ENCODE measurements at places on chromosomes 6 and 20.
A peak's percentile ranks its signal among the peaks of the same experiment; 100 is the strongest.

DNA sequence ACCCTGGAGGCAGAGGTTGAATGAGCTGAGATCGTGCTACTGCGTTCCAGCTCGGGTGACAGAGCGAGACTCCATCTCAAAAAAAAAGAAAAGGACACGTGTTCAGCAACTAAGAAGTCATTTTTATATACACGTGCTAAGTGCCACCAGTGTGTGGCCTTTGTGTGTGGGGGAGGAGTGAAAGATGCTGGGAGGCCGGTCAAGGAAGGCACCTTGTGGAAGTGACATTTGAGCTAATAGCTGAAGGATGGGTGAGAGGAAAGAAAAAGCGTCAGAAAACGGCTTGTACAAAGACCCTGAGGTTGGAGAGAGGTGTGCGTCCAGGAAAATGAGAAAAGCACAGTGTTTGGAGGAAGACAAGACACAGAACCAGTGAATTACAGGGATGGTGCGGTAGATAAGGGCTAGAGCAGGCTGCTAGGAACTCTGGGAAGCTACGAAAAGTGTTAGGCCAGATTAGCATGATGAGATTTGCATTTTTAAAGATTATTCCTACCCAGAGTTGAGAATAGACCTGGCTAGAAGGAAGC lies 11.6 kb downstream of the RREB1 start:
- no peak for DNase-seq

GRCh38 chr6:108165714-108166663 lies at the start of gene NR2E1:
Gene NR2E1, plus strand, starts transcription at chr6:108166022. Its CDS starts 744 bp downstream, at chr6:108166766.
- DNase-seq: no peak

GRCh38 chr6:21771626-21772320 lies 178.2 kb downstream of the SOX4 start:
- no peak for DNase-seq

GRCh38 chr6:130018744-130019325 lies 454 bp downstream of the L3MBTL3 start:
- DNase-seq: peak; percentile 35

Measured in activated CD4-positive, alpha-beta memory T cell treated with anti-CD3 and anti-CD28 coated beads for 36 hours (primary cell).